ENCODE measurements at places on chromosomes 2 and 18. TPM values are rescaled to one million over a fixed set of nuclear protein-coding genes. Genes with fewer than 3 reads are reported as not detected.

- no peaks in the 10 kb centered on the region for H3K36me3 ChIP-seq
- H3K4me3 ChIP-seq: peak overlapping the region; percentile 93
- peak overlapping the region; percentile 75 for H3K27ac ChIP-seq
- peaks cover 7% of the 10 kb centered on the region for H3K4me1 ChIP-seq
- H3K27me3 ChIP-seq: peaks cover 24% of the 10 kb centered on the region
These were observed 722 bp upstream of the C2orf15 start for GRCh38 chr2:99140860-99141109.

DNA sequence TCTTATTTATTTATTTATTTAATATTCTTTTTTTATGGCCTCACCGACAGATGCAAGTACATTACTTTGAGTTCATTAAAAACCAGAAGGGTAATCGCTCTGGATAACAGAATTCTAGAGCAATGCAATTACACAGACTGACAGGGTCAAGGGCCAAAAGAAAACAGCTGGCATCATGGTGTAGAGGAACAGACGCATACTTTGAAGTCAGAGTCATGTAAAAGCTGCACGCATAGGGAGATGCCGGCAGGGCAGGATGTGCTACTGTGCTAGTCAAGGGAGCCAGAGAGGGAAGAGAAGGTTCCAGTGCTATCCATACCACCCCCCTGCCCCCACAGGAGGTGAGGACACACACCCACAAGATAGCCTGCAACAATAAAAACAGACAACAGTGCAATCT is 115.2 kb upstream of the TFCP2L1 start:
- no peak overlapping the region for H3K27ac ChIP-seq
- H3K4me1 ChIP-seq: peaks cover 12% of the 10 kb centered on the region
- H3K4me3 ChIP-seq: no peak overlapping the region
- H3K36me3 ChIP-seq: peaks cover 33% of the 10 kb centered on the region
- DNase-seq: no peak

The ARHGAP25 gene
- 0.43 TPM for total RNA-seq

- no peaks in the 10 kb centered on the region for H3K4me1 ChIP-seq
- H3K4me3 ChIP-seq: no peak overlapping the region
- DNase-seq: peak; percentile 65
- H3K27ac ChIP-seq: no peak overlapping the region
- H3K27me3 ChIP-seq: peaks cover 58% of the 10 kb centered on the region
- H3K36me3 ChIP-seq: no peaks in the 10 kb centered on the region
These were observed 160.1 kb downstream of the RTP5 start for GRCh38 chr2:242029422-242030225.

The RSAD2 gene
- not detected for total RNA-seq

- H3K27me3 ChIP-seq: peaks cover 14% of the 10 kb centered on the region
- no peak overlapping the region for H3K27ac ChIP-seq
- no peak overlapping the region for H3K4me3 ChIP-seq
- H3K36me3 ChIP-seq: no peaks in the 10 kb centered on the region
These were observed 650.6 kb downstream of the SATB2 start for GRCh38 chr2:198807131-198807530.

DNA sequence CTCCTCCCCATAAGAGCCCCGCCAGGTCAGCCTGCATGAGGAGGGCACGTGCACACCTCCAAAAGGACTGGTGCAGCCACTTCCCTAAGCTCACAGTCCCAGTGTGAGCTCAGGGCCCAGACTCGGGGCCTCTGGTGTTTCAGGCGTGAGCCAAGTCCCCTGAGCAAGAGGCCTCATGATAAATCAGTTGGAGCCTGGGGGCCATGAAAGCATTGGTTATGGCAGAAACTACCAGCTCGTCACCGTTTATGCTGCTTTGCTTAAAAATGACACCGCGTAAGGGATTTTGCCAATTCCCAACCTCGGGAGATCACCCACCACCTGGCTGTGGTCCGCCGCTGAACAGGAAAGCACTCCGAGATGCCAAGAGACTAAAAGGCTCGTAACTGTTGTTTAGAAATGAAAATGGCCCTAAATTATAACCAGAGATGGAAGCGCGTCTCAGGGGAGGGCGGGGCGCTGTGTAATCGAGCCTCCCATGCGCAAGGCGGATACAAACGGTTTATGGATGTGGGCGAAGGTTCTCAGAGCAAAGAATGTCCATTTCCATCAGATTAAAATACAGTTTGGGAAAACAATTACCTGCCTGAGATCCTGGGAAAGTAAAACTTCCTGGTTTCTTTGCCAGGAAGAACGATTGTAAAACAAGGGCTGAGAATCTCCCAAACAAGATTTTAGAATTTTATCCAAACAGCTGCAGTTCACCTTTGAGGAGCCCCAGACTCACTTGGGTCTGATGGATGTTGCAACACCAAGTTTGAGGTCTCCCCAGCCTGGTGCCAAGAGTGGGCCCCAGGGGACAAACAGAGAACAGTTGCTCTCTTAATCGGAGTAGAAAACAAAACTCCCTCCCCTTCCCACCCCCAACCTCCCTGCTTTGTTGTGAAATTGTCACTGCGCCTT is 141.4 kb downstream of the BCL2 start:
- H3K27ac ChIP-seq: no peak overlapping the region
- peaks cover 14% of the 10 kb centered on the region for H3K4me1 ChIP-seq
- H3K36me3 ChIP-seq: no peaks in the 10 kb centered on the region
- no peak for DNase-seq

The TMEM163 gene
- not detected for total RNA-seq

The PSMA8 gene
- not detected for total RNA-seq

The COLEC11 gene
- not detected for total RNA-seq

Data from osteocyte (in vitro differentiated cells).